ENCODE measurements at places on chromosomes 2 and 18. TPM values are rescaled to one million over a fixed set of nuclear protein-coding genes. Genes with fewer than 3 reads are reported as not detected.

DNA sequence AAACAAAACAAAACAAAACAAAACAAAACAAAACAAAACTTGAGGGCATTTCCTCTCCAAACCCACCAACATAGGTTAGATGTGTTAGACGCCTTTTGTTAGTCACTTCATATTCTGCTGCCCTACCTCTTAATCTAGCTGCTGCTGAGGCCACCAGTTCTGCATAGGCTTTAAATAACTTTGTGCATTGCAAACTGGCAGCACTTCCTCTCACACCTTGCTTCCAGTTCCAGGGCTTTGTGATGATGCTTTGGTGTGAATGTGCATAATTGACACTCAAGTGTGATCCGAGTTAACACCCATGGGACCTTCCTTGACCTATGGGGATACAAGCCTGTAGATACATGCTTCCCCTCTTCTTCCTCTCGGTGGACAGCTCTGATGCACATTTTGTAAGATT is 2.3 kb upstream of the SERPINB11 start:
- DNase-seq, result no peak

GRCh38 chr18:2878656-2879330 is 32.0 kb downstream of the EMILIN2 start:
- no peak for DNase-seq

GRCh38 chr2:1891147-1891546 is 146.8 kb upstream of the PXDN start:
- DNase-seq, result no peak

- DNase-seq, result peak; percentile 15
Measured at GRCh38 chr2:175309799-175310198, 128.3 kb upstream of the ATP5MC3 start.

UGT1A5 gene
- not detected for total RNA-seq

GRCh38 chr2:23159746-23160405 is 225.1 kb upstream of the KLHL29 start:
- DNase-seq, result no peak

- DNase-seq, result no peak
Measured at GRCh38 chr18:55102501-55102900, 143.2 kb upstream of the CCDC68 start.

DNA sequence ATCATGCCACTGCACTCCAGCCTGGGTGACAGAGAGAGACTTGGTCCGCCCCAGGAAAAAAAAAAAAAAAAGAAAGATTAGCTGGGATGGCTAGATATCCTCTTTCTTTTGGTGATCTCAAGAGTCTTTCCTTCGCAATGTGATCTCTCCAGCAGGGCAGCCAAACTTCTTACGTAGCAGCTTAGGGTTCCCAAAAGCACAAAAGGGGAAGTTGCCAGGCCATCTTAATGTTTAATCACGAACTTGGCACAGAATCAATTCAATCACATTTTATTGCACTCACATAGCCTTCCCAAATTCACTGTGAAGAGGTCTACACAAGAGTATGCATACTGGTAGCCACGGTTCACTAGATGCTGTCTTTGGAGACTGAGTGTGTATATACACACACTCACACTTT is 53.1 kb downstream of the VIL1 start:
- no peak for DNase-seq

DNA sequence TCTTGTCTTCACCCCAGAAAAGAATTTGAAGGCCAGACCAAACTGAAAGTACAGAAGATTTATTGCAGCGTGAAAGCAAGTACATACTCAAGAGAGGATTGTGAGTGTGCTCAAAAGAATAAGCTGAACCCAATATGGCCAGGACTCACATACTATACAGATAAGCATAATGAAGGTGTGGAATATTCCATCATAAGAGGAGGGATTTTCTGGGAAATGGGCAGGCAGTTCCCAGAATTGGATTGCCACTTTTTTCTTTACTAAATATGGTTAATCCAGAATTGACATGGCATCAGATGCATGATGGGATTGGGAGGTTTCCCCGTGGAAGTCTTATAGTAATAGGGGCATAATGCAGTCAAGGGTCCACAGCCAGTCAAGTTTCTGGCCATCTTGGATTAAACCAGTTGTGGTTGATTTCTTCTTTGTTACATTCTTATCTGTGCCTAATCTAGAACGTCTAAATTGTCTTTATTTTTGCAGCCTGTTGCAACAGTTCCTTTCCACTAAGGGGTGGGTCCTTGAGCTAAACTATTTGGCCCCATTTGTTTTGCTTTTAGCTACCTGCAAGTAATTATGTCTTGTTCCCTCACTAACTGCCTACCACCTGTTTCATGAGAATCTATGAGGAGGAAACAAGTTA is 9.0 kb downstream of the SP140L start:
- DNase-seq, result no peak

DNA sequence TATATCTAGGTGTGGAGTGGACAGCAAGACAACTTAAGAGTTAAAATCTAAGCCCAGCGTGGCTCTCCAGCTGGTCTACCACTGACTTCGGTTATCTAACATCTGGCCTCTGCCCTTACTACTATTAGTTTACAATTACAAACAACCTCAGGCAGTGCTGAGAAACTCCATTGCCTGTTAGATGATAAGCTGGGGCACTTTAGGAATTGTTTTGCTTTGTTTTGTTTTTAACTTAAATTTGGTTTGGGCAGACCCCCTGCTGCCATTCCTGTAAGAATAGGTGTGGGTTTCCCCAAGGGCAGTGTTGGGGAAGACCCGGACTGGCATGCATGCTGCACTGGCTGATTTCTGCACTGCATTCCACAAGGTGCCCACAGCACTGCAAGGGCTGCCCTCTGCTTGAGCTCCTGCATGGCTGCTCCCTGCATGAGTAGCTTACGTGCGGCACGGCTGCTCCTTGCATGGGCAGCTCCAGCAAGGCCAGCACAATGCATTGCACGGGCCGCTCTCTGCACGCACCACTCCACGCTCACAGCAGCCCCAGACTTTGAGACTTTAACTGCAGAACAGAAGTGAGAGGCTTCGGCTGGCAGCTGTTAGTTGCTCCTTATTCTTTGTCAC is 74.2 kb upstream of the SERTAD2 start:
- DNase-seq, result no peak

DNA sequence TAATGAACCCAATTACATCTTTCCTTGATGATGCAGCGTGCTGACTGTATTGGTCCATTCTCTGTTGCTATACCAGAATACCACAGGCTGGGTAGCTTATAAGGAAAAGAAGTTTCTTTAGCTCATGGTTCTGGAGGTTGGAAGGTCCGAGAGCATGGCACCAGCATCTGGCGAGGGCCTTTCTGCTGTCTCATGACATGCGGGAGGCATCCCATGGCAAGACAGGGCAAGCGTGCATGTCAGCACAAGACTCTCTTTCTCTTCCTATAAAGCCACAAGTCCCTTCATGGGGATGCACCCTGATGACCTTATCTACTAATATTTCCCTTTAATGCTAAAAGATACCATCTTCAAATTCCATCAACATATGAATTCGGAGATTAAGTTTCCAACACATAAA is 122.8 kb upstream of the FHL2 start:
- no peak for DNase-seq

C2orf74 gene
- total RNA-seq, result 19.9 TPM

SLC9A4 gene
- total RNA-seq, result not detected

GRCh38 chr18:80196528-80197320 is 50.6 kb downstream of the PARD6G start:
- peak; percentile 9 for DNase-seq

DNA sequence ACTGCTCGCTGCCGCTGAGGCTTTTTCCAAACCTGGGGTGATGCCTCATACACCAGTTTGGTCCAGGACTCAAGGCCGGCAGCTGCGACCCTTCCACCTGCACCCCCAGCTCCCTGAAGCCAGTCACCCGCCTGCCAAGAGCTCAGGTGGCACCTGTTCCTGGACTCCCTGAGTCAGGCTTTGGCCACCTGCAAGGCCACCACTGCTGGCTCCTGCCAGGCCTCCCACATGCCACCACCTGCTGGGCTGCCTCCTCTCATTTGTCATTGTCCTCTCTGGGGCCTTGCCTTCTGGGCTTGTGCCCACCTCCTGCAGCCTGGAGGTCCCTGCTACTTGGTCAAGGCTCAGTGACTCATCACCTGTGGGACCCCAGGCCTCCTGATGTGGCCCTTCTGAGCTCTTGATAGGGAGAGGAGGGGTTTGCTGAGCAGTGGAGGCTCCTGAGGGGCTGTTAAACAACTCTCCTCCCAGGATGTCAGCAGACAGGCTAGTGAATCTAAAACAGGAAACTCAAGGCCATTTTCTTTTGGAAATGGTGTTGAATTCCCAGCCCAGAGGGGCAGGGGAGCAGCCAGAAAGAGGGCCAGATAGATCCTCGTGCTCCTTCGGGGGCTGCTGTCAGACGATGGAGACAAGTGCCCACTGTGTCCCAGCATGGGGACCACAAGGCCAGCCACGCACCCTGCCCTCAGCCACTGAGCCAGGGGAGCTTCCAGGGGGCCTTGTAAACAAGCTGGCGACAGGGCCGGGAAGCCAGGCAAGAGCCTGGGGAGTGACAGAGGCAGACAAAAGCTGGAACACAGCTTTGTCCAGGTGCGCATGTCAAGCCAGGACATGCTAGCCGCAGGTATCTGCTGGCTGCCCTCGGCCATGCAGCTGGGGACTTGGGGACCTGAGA is 416.8 kb downstream of the LRATD1 start:
- DNase-seq, result no peak

CAPN14 gene
- 0.13 TPM for total RNA-seq

- no peak for DNase-seq
Measured at GRCh38 chr2:241538838-241539615, 19.5 kb upstream of the BOK start.

GRCh38 chr18:11887328-11888128 is 20.6 kb downstream of the MPPE1 start:
- no peak for DNase-seq

- DNase-seq, result no peak
Measured at GRCh38 chr18:10743766-10744165, 217.9 kb downstream of the NAPG start.

SAG gene
- total RNA-seq, result not detected

- peak; percentile 87 for DNase-seq
Measured at GRCh38 chr2:40371525-40372282, 80.2 kb downstream of the SLC8A1 start.

- no peak for DNase-seq
Measured at GRCh38 chr2:219404291-219404910, 13.8 kb upstream of the DES start.

DNA sequence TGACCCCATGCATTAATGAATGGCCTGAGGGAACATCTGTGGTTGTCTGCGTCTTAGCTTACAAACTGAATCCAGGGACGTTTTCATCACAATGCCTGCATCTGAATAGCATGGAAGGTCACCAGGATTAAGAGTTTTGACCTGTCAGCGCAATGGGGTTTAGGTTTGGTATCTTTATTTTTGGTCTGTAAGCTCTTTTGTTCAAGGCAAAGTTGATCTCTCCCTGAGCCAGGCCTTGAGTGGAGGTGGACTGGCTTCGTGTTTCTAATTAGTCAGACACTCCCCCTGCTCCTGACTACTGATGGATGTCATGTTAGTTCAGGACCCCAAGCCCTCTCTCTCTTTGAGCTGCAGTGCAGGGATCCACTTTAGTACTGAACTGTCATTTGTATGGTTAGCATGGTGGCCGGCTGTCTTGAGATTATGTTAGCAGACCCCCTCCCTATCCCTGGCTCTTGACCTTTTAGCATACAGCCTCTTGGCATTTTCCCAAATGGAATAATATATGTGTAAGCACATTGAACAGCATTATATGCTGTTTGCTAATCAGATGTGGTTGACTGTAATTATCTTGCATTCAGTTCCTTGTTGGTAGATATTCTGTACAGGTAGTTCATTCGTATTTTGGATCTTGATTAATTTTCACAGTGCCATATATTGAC is 59.2 kb downstream of the LYPD6 start:
- DNase-seq, result no peak

SH3RF3 gene
- total RNA-seq, result 2.4 TPM

- no peak for DNase-seq
Measured at GRCh38 chr18:48813833-48814489, 136.8 kb downstream of the SMAD7 start.

DNA sequence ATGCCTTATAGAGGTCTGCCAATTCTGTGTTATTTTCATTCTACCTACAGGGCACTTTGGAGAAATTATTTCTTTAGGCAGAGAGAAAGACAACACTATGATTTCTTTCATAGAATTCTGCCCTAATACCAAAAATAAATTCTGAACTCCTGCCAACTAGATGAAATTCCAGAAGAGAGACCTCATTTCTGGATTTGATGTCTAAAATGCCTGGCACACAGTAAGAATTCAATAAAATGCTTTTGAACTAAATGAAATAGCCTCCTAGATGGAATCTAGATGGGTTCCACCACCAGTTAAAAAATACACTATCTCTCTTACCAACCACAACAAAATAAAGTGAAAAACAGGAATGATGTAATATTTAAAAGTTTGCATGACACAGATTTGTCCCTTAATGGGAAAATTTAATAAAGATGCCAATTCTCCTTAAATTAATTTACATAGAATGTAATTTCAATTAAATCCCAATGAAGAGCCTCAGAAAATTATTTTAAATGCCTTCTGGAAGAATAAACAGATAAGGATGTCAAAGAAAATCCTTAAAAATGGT is 75.0 kb downstream of the OSBPL1A start:
- DNase-seq, result peak; percentile 39
